ENCODE measurements at places on chromosomes 4 and X.

DNA sequence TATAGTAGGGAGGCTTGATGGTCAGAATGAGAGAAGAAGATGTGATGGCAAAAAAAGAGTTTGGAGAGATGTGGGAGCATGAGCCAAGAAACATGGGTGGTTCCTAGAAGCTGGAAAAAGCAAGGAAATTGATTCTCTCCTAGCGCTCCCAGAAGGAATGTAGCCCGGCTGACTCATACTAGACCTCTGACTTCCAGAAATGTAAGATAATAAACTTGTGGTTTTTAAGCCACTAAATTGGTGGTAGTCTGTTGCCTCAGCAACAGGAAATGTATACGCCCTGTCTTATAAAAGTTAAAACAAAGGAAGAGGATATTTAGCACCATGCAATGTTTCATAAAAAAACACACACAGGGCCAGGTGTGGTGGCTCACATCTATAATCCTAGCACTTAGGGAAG, 182.7 kb upstream of the PCDH7 start:
- DNase-seq, result peak; percentile 47

DNA sequence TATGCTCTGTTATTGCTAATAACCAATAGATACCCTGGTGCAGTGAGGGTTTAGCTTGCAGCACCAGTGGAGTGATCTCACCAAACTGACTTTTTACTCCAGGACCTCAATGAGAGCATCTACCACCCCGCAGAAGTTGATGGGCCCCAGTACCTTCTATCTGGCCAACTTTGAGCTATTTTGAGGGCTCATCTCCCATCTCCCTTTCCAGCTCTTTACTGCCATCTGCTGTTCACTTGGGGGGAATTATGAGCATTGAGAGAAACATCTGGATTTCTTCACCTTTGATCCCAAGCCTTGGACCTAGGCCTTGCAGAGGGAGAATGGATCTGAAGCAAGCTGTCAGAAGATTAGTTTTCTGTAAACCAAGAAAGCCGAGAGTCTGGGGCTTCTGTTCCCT, 143.6 kb downstream of the TMEM164 start:
- peak; percentile 67 for DNase-seq

DNA sequence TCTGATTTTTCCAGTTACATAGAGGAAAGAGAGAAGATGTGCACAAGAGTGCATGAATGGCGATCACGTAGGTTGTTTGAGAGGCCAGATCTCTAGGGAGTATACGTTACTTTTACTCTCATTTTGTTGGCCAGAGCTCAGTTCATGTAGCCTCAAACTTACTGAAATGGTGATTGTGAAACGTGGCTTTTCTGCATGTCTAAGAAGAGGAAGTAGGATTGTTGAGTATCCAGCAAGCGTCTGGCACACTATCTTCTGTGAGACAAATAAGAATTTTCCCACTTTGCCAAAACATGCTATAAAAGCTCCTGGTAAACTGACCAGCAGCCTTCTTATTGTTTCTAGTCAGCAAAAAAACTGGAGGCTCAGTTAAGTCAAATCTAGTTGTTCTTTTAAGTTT, 264.5 kb upstream of the EMCN start:
- DNase-seq, result no peak

DNA sequence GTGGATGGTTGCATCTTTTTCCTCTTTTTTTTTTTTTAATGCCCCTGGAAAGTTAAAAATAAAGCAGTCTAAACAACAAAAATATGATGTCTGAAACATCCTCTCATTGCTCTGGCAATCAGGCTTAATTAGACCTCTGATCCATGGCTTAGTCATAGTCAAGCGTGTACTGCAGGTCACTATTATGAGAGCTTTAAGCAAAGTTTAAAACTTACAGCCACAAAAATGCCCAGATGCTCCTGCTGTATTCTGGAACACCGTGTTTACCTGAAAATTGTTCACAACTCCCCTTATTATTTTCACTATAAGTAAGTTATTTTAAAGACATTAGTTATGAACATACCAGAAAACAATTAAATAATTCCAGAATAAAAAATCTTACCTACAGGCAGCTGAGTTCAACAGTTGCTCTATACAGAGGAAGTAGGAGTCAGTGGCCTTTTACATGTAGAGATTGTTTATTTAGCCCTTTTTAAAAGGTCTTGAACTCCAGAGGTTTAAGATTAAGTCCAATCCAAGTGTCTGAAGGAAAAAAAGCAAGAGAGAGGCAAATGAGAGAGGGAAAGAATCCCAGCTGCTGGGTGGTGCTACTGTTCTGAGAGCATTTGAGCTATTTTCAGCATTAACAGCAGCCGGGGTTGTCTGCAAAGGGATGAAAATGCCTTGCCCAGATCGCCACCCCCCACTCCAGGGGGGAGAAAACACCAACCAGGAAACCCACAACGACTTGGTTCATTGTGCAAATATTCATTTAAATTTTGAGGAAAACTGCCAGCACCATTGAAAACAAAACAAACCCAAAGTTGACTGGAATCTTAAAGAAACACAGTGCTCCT, 36.9 kb downstream of the SORBS2 start:
- peak; percentile 90 for DNase-seq

DNA sequence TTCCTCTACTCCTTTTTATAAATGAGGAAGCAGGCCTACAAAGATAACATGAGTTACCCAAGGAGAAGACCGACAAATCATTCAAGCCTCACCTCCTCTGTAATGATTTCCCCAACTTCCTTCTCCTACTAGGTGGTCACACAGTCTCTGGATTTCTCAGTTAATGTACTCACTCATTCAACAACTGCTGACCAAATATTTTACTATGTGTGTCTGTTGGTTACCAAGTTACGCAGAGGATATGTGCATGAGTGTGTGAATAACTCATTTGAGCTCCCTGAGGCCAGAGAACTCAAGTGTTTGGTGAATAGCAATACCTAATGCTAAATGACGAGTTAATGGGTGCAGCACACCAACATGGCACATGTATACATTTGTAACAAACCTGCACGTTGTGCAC, 10.4 kb downstream of the CASK start:
- DNase-seq, result no peak

DNA sequence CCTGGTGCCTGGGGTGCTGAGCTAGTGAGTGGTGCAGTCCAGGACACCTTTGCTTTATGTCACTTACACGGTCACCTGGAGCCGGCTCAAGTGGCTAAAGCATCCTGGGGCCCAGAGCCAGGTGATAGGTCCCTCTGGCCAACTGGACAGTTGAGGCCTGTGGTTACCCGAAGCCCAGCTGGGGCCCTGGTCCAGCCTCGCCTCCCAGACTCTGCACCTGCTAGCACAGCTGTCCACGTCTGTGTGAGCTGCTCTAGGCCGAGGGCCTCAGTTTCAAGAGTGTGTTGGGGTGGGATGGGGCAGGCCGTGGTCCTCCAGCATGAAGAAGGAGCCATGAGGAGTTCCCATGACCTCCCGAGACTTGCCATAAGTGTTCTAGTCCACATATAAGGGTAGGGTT, 7.7 kb upstream of the ADD1 start:
- DNase-seq, result no peak
